Cardiac septum (tissue), 1 donor: ENCODE measurements at places on chromosomes 4 and X. TPM values are rescaled to one million over a fixed set of nuclear protein-coding genes. Genes with fewer than 3 reads are reported as not detected.
A peak's percentile ranks its signal among the peaks of the same experiment; 100 is the strongest.

GRCh38 chr4:78069859-78070258, 12.7 kb downstream of the FRAS1 start:
- no peak for DNase-seq

GRCh38 chr4:15457406-15458201, 12.1 kb upstream of the CC2D2A start:
- DNase-seq: no peak

- DNase-seq: peak; percentile 58
These were observed 77.8 kb upstream of the MXD4 start for GRCh38 chr4:2339458-2340271.

GRCh38 chrX:75893281-75893680, 108.2 kb upstream of the MAGEE2 start:
- no peak for DNase-seq

KCNIP4 gene
- not detected for total RNA-seq

DNA sequence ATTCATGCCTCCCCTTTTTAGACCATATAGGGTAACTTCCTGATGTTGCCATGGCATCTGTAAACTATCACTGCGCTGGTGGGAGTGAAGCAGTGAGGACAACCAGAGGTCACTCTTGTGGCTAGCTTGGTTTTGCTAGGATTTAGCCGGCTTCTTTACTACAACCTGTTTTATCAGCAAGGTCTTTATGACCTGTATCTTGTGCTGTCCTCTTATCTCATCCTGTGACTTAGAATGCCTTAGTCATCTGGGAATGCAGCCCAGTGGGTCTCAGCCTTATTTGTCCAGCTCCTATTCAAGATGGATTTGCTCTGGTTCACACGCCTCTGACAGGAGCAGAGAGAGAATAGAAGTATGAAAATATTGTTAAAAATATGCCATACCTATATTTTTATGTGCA, 355.7 kb downstream of the ADGRL3 start:
- no peak for DNase-seq

GRCh38 chr4:80006935-80007744, 65.9 kb downstream of the ANTXR2 start:
- DNase-seq: no peak

TMSB15C gene
- total RNA-seq: 0.24 TPM

DNA sequence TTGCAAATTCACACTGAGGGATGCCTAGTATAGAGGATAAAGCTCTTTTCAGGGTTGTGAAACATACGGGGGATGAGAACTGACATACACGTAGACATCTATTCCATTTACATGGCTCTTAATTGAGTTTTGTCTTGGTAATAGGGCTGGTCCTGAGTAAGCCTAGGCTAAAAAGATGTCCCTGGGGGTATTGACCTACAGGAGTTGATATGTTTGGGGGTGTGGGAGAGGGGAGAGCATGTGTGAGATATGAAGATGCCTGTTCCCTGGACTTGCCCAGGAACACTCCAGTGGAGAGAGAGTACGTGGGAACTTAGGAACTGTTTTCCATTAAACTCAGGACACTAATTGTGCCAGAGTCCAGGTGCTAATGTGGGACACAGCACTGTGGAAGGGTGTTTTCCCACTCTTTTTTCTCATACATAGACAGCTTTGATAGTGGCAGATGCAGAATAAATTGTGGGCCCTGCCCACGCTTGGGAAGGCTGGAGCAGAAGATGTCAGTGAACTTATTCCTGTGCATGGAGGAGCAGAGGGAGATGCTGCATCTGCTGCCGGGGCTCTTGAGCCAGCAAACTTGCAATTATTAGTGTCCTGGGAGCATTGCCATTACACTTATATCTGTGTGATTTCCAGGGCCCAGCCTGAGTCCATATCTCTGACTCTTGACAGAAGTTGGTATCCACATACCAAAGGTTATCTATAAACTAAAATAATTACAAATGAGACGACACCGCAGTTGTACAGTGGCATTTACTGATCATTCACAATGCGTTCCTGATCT, 20.7 kb downstream of the SYNPO2 start:
- no peak for DNase-seq

SSX7 gene
- not detected for total RNA-seq

GRCh38 chr4:102799816-102800215, 27.5 kb downstream of the UBE2D3 start:
- no peak for DNase-seq

ADGRG4 gene
- total RNA-seq: 0.05 TPM

DNA sequence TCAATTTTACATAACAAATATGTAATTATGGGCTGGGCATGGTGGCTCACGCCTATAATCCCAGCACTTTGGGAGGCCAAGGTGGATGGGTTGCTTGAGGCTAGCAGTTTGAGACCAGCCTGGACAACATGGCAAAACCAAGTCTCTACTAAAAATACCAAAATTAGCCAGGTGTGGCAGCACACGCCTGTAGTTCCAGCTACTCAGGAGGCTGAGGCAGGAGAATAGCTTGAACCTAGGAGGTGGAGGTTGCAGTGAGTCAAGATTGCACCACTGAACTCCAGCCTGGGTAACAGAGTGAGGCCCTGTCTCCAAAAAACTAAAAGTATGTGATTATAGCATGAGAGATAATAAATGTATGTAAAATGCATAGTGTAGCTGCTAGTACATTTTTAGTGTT, 229.0 kb downstream of the PPARGC1A start:
- DNase-seq: no peak

DNA sequence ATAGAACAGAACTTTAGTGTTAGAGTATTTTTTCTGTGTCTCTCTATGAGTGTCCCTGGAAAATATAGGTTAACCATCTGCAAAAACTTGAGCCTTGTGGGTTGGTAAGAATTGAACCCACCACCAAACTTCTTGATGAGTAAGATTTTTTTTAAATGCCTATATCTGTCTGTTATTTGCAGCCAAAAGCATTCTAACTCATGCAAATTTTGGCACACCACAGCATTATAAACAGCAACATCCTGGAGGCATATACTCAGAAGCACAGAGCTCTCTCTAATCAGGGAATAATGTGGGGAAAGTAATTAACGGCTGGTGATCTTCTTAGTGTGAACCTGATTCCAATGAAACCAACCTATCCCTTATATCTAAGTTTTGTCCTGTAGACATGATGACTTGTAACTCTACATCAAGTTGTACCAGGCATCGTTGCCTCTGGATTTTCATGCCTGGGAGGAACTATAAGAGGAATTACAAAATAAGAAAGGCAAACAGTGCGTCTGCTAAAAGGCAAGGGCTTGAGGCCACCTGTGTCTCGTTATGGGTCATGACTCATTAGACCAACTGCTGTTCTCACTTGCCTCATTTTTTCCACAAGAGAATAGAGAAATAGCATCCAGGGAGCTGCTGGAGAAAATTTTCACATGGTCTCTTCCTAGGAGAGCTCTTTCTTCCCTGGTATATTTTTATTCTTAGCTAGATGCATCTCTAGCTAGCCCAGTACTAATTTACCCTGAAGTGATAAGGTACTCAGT, 202.4 kb downstream of the CHIC2 start:
- no peak for DNase-seq

GRCh38 chrX:56343219-56343618, 111.1 kb downstream of the KLF8 start:
- peak; percentile 63 for DNase-seq

NEUROG2 gene
- not detected for total RNA-seq

GRCh38 chr4:13700021-13700857, 72.7 kb upstream of the BOD1L1 start:
- DNase-seq: no peak

REELD1 gene
- 0.22 TPM for total RNA-seq

SRPX2 gene
- total RNA-seq: 14.2 TPM

GATA1 gene
- not detected for total RNA-seq

NMU gene
- total RNA-seq: not detected

PKD2 gene
- 25.1 TPM for total RNA-seq

DNA sequence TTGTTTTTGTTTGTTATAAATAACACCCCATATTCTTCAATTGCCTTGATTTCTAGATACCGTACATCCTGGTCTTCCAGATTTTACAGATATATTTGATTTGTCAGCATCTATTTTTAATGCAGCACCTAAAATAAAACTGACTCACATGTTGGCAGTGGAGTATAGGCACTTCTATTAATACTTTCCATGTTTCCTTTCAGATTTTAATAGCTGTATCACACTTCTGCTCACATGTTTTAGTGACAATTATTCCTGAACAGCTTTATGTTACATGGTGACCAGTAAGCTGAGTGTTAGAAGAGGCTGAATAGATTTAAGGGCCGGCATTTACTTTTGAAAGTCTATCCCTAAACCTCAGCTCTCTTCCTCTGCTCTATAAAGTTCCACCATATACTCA, 46.1 kb downstream of the C4orf46 start:
- no peak for DNase-seq

- DNase-seq: no peak
These were observed 212.8 kb downstream of the MAB21L2 start for GRCh38 chr4:150794706-150795105.

TMPRSS11B gene
- not detected for total RNA-seq

DNA sequence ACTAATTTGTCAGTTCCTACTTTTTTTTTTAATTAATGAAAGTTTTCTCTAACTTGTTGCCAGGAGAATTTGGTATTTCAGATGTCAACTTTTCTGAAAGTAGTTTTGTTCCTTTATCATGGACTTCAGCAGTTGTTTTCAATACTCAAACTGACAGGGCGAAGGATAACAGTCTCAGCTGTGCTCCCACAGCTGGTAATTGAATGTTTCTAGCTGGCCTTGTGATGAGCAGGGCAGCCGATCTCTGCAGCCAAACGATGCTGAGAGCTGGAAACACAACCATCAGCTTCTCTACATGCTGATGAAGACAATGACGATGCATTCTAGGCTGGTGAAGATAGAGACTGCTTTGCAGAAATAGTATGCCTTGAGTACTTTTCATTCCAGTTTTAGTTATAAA, 130.0 kb upstream of the MAP9 start:
- DNase-seq: no peak

GRCh38 chr4:6779667-6780565, 2.6 kb upstream of the KIAA0232 start:
- DNase-seq: no peak

DNA sequence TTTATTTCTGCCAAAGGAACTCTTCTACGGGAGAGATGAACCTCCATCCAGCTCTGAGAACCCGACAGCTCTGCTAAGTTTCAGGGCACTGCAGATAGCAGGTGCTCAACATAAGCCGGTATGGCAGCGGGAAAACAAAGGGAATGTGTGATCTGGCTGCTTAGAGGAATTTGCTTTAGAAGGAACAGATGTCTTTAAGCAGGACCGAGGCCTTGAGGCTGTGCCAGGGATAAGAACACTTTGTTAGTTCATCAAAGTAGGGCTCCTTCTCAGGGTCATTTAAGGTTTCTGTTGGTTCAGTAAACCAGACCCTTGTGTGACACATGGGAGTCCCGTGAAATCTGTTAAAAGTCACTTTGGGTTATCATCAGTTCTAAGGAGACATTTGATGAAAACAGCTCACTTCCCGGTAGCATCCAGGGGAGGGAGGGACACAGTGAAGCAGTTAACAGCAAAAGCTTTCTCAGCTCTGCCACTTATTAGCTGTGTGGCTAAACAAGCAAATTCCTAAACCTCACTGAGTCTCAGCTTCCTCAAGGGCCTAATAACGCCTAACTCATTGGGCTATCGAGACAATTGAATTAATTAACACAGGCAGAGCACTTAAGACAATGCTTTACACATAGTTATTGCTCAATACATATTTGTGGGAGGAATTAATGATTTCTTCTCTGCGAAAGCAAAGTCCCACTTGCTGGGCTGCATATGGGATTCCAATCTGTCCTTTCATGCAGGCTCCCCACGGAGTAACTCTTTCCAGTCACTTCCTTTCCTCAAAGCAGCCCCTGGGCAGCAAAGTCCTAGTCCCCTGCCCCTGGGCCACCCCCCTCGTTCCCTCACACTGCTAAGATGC, 2.9 kb upstream of the FTSJ1 start:
- DNase-seq: no peak

GSX2 gene
- not detected for total RNA-seq

DNA sequence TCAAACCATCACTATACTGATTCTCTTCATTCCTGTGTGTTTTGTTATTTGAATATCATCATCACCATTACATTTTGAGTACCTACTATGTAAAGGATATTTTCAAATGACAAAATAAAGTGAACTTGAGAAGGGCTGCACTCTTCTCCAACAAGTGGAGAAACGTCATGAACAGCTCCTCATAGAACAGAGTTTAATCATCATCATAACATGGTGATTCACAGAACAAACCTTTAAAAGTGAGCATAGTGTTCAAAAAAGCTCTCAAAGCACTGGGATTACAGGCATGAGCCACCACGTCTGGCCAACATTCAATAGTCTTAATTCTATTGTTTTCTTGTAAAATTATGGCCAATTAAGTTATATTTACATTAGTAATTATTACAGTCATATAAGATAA, 993.9 kb downstream of the PDHA2 start:
- DNase-seq: no peak

SMIM10 gene
- total RNA-seq: 4.9 TPM

GRCh38 chrX:70168238-70169188, 8.8 kb upstream of the DGAT2L6 start:
- no peak for DNase-seq

GRCh38 chrX:39815631-39816030, 282.1 kb downstream of the BCOR start:
- DNase-seq: no peak

DNA sequence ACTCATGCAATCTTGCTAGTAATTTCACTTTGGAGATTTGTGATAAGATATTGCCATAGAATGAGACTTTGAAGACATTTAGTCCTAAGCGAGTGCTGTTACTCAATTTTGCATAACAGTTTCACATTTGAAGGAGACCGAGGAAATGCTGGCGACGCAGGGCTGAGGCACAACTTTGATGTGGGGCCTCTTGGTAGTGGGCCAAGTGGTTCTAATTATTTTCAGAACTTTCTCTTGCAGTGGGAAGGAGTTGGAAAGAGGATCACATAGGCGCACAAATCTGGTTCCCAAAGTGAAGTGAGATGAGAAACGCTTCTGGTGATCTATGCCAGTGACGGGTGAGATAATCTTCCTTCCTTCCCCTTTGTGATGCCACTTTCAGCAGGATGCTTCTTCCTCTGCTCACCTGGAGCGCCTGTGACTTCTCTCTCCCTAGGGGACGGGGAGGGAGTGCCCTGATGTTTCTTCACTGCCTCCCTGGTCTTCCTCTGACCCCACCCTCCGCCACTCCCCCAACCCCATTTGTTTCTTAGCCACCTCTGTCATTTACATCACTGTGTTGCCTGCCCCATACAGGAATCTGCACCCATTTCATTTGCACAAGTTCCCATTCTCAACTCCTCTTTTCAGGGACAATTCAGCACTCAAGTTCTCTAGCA, 138.9 kb upstream of the MID1 start:
- DNase-seq: no peak

DNA sequence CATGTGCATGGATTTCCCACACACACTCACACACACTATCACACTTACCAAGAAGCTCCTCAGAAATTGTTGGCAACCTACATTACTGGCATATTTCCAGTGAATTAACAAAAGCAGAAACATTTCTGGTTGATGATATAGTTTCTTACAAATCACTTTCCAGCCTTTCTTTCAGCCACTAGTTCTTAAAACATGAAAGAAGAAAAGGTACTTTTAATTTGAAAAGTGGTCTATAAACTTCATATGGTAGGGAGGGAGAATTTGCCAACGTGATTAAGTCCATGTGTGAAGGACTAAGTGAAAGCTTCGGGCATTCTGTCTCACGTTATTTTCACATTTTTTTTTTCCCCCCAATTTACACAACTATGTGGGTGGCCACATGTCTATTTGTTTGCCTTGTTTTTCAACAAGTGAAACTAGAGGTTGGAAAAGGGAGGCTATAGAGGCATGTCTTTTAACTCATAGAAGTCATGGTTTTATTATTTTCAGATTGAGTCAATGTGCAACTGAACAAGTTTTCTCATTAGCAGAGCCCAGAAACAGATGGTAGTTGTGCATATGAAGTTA, 832.1 kb upstream of the INTU start:
- DNase-seq: no peak
